Central memory CD8-positive, alpha-beta T cell (primary cell): ENCODE measurements at places on chromosomes 2 and 18.

- no peak for DNase-seq
Observed at GRCh38 chr18:25250474-25250851, 101.5 kb downstream of the ZNF521 start.

- DNase-seq, result no peak
Observed at GRCh38 chr18:46278481-46279465, 174.6 kb downstream of the HAUS1 start.

GRCh38 chr2:236799391-236800026 lies 229.9 kb downstream of the ACKR3 start:
- DNase-seq, result no peak

GRCh38 chr2:133503927-133504326 lies 64.3 kb downstream of the NCKAP5 start:
- no peak for DNase-seq

DNA sequence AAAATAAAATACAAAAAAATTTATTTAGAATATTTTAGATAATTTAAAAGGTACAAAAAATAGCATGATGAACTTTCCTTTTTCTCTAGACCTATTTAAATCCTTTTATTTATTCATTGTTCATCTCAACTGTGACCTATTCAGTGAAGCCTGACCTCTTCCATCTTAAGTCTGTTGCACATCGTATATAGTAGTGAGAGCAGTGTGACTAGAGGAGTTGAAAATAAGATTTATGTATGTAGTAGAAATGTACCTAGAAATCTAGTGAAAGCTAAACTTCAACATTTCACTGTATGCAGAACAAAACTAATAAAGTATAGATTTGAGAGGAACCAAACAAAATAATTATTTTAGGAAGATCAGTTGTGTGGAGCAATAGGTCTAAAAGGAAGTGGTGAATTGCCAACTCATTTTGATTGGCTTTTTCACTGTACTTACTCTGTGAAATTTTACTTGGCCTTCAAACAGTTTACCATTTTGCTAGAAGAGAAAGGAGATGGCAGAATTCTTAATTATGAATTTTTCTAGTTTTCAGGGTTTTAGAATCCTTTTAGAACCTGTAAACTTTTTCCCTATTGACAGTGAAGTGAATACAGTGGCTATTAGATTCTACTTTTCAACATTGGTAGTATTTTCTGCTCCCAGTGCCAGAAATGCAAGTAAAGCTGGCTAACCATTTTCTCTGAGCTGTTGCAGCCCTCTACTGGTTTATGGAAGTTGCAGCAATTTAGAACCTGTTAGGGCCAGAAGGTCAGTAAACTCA lies 11.0 kb downstream of the ANKRD12 start:
- no peak for DNase-seq

DNA sequence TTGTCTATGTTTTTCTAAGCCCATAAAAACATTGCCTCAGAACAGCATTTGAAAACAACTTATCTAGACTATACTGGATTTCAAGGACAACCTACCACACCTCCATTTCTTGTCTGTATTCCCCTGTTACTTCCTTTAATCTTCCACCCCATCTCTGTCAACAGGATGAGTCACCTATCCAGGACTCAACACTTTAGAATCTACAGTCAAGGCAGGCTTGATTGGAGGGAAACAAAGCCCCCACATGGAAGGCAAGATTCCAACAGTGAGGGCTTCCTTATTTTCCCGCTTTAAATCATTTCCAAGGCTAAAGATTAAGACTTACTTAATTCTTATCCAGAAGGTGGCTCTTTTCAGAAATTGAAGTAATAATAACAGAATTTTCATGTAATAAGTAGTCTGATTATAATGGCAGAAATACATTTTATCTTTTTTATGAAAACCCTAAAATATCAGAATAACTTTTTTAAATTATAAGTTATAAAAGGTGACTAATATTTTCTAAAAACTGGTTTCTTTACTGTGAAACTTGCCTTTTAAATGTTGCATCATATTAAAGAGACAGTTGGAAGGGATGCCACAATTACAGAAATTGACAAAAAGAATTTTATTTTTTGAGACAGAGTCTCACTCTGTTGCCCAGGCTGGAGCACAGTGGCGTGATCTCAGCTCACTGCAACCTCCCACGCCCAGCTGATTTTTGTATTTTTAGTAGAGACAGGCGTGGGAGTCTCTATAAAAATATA lies 138.7 kb upstream of the CCDC150 start:
- no peak for DNase-seq

GRCh38 chr2:41947701-41948396 lies 100.0 kb upstream of the PKDCC start:
- DNase-seq, result no peak

DNA sequence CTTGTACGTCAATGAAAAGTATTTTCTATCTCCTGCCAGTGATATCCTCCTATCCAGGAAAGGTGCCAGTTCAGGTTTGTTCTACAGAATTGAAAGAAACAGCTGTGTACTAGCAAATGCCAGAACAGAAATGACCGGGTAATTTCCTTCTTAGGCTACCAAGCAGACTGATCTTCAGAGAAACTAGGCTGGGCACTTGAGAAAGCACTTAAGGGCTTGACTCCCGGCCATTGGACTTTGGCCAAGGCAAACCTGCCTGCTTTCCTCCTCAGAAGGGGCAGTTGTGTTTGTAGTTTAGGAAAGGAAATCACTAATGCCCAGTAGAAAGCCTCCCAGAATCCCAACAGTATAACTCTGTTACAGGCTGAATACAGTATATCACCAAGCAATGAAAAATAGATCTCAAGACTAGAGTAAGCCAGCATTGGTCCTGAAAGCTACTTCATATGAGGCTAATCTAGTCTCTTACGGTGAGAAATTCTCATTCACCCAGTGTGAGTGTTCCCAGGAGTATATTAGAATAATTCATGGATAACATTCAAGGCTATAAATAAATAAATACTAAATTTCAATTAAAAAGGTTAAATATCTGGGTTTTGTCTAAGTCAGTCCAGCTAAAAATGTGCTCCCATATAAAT lies 43.0 kb upstream of the COL5A2 start:
- DNase-seq, result no peak

GRCh38 chr2:7969756-7970515 lies 711.9 kb upstream of the ID2 start:
- no peak for DNase-seq

- no peak for DNase-seq
Observed at GRCh38 chr18:8800445-8800844, 95.1 kb downstream of the MTCL1 start.

DNA sequence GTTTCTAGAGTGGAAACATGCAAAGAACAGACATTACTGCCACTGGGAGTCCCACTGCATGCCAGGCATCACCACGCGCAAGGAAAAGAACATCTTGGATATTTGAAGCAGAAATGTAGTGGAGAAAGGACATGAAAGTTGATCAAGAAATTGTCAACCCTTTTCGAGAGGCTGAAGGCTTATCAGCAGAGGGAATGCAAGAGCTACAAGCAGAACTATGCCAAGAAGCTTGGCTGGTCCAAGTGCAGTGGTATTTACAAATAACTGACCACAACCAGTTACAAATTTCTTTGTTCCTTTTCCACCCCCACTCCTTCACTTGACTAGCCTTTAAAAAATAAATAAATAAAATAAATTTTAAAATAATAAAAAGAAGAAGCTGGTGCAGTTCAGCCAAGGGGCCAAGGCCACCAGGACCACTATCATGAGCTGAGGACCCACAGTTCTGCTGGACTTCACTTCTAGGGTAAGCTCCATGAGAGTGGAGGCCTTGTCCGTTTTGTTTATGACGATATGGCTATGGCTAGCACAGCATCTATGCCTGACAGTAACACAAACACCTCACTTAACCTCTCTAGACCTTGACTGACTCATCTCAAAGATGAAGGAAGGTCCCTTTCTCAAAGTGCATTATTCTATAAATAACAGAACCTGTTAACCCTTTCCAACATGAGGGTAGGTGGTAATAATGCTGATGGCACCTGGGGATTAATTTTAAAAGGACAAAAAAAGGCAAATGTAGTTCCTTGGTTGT lies 20.9 kb downstream of the MARCHF4 start:
- no peak for DNase-seq

DNA sequence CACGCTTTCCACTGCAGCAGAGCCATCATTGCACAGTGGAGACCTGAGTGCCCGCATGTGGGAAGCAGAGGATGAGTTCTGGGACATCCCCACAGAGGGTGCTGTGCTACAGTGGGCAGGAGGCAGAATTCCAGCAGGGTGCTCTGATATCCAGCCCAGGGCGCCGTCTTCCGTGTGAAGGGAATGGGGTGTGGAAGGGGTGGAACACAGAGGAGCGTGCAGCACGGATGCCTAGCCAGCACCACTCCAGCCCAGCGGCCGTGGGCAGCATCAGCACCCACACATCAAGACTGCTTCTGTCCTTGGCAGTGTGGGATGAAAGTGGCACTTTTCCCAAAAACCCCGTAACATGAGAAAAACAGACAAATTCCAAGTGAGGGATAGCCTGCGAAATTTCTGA lies 134.3 kb downstream of the ZNF236 start:
- no peak for DNase-seq

GRCh38 chr18:70420146-70420898 lies 131.5 kb downstream of the SOCS6 start:
- DNase-seq, result no peak

DNA sequence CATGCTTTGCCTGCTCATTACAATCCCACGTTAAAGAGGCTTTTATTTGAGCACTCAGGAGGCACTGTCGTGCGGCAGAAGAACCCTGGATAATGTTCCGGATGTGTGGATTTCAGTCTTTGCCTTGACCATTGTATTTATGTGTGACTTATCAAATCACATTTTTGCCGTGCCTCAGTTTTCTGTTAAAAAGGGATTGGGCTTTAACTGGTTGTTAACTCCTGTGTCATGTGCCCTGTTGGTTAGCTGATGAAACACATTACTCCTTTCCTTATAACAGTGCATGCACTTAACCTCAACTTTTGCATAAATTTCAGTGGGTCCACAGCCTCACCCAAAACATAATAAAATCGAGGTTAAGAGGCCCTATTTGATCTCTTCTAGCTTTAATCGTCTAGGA lies 52.7 kb downstream of the NAB1 start:
- no peak for DNase-seq

GRCh38 chr2:224031358-224031970 lies 7.6 kb downstream of the SERPINE2 start:
- DNase-seq, result no peak

DNA sequence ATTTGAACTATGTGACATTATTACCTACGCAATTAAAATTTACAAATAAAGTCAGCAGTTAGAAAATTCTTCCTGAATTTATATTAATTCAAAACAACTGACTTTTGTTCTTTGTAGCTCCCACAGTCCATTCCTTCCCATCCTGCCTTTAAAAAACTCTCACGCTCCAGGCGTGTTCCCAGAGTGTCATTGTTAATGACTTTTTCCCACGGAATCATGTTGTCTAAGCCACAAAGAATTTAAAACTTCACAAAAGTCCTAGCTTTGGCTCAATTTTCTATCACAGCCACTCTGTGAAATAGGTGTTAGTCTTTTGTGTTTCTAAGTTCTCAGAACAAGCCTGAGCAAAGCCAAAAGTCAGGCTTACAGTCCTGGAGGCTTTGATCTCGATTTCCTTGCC lies 26.5 kb downstream of the SLC1A4 start:
- no peak for DNase-seq

GRCh38 chr2:63741884-63742579 lies 99.7 kb upstream of the UGP2 start:
- no peak for DNase-seq

DNA sequence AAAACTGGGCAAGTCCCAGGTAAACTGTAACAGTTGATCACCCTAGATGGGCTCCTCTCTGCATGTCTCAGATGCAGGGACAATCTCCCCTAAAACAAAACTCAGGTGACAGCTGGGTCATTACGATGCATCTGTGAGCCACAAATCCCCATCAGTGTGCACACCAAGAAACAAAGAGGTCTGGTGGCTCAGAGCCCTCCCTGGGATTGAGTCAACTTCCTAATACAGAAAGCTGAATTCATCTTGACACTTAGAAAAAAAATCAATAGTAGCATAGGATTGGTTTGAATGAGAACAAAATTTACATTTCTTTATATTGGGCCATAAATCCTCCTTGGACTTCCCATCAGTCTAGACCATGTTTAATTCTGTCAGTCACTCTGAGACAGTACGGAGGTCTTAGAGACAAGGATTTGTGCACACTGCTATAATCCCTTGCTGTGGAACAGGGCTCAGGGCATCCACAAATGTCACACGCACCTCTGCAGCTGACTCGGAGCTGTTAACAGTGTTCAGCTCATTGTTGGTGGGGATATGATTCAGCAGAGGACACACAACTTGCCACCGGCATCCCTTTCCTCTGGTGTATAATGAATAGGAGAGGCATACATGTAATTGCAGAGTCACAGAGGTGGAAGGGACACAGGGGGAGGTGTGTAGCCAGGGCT lies 44.5 kb upstream of the DAPL1 start:
- DNase-seq, result no peak

DNA sequence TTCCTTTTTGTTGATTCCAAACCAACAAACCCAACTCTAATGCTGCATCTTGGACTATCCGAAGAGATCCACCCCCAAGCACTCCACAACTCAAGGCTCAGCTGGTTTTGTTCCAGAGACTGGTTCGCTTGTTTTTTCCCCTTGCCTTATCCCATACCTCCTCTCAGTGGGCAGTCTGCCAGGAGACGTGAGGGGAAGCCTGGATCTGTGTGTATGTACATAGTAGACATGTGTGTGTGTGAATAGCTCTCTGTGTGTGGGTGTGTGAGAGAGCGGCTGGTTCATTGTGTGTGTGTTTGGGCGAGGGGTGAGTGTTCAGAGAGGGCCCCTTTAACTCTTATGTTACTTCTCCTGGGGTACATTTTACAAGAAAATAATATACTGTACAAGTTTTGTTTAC lies 94.4 kb downstream of the NRP2 start:
- no peak for DNase-seq

DNA sequence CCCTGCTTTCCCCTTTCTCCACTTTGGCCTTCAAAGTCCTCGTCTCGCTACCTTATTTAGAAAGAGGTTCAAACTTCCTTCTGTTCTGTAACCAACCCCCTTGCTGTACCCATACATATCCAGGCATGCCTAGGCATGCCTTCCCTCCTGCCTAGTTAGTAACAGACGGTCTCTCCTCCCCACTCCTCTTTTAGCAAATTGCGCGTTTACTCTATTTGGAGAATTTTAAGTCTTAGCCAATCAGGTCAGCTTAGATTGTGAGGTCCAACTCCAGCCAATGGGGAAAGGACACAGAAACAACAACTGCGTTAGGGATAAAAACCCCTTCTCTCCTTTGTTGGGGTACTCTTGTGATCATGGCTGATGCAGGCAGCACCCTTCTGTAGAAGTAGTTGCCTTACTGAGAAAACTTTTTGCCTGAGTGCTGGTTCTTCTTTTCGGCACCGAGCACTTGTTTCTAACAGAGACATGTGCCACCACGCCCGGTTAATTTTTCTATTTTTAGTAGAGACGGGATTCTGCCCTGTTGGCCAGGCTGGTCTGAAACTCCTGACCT lies 85.9 kb upstream of the FOXI3 start:
- DNase-seq, result no peak

- no peak for DNase-seq
Observed at GRCh38 chr2:46260305-46260704, 36.9 kb upstream of the EPAS1 start.

DNA sequence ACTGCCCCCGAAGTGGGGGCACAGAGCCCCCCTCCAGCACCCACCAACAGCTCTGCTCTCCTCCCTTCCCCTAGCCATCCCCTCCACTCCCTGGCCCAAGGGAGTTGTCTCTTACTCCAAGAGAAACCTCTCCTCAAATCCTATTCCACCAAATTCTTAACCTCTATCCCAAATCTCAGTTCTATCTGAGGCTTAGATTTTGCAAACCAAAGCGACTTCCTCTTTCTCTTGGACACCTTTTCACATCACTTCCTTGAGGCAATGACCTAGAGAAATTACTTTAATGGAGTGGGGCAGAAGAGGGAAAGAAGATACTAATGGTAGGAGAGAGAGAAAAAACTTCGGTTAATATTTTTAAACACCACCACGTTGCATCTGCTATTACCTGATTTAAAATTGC lies 167.2 kb downstream of the SS18 start:
- DNase-seq, result no peak
